Stimulated activated CD8-positive, alpha-beta memory T cell treated with anti-CD3 and anti-CD28 coated beads, Interleukin-7, amount 100 ng/mL, for 4 hours (primary cell): ENCODE measurements at places on chromosomes 2 and 18.

- DNase-seq, result no peak
Measured at GRCh38 chr2:84865181-84865783, 15.6 kb downstream of the TRABD2A start.

DNA sequence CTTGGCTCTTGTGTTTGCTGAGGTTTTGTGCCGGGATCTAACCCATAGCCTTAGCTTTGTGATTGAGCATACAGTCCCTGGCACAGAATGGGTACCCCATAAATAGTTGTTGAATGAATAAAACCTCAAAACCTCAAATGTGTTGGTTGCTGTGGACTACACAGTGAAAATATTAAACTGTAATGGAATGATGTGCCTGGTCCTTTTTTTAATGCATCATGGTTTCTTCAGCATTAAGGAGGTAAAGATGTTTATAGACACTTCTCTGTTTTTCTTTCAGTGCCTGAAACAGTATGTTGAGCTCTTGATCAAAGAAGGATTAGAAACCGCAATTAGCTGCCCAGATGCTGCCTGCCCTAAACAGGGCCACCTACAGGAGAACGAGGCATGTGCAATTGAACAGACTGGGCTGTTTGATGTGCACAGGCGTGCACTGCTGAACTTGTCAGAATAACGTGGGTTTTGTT, 97.0 kb downstream of the RNF144A start:
- no peak for DNase-seq

- no peak for DNase-seq
Measured at GRCh38 chr2:97645112-97645694, 659 bp upstream of the COX5B start.

- DNase-seq, result no peak
Measured at GRCh38 chr2:439556-440402, 151.9 kb upstream of the ALKAL2 start.

- no peak for DNase-seq
Measured at GRCh38 chr2:75002007-75002406, 43.6 kb downstream of the POLE4 start.

GRCh38 chr2:71690876-71691475, 237.6 kb downstream of the DYSF start:
- DNase-seq, result no peak
